B cell (primary cell): ENCODE measurements at places on chromosomes 1 and 21.

- H3K27me3 ChIP-seq = peaks cover 3% of the 10 kb centered on the region
- H3K27ac ChIP-seq = no peak overlapping the region
- no peak for DNase-seq
- no peak overlapping the region for H3K4me3 ChIP-seq
These were observed 10.7 kb upstream of the NUAK2 start for GRCh38 chr1:205332015-205332791.

DNA sequence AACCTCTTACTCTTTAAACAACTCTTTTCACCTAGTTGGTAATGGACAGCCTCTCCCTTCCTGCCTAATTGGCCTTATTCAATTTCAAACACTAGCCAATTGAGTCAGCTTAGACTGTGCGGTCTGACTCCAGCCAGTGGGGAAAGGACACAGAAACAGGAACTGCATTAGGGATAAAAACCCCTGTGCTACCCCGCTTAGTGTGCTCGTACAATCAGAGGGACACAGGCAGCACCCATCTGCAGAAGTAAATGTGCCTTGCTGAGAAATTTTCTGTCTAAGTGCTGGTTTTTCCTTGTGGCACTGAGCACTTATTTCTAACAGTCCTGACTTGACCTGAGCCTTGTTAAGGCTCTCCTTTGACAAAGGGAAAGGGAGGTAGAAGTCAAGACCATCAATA lies 6.0 kb upstream of the CD2 start:
- H3K36me3 ChIP-seq = no peaks in the 10 kb centered on the region
- no peak overlapping the region for H3K27ac ChIP-seq
- no peak for DNase-seq
- H3K27me3 ChIP-seq = no peaks in the 10 kb centered on the region

DNA sequence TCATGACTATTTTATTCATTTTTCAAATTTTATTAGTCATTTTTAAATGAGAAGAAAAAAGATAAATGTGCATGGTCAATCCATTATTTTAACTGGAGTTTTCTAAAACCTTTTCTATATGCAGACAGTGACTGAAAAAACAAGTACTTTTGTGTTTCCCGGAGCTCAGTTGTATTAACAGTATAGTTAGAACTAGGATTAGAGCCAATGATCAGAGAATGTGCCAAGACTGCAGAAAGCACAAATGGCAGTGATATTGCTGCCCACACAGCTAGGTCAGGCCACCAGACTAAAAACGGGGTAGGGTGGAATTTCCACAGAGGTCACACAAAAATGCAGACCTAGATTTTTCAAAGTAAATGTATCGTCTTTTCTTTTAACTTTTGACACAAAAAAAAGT lies 163.1 kb upstream of the GRIK3 start:
- H3K27ac ChIP-seq = no peak overlapping the region
- no peaks in the 10 kb centered on the region for H3K4me1 ChIP-seq
- H3K36me3 ChIP-seq = no peaks in the 10 kb centered on the region
- H3K27me3 ChIP-seq = peaks cover 5% of the 10 kb centered on the region

DNA sequence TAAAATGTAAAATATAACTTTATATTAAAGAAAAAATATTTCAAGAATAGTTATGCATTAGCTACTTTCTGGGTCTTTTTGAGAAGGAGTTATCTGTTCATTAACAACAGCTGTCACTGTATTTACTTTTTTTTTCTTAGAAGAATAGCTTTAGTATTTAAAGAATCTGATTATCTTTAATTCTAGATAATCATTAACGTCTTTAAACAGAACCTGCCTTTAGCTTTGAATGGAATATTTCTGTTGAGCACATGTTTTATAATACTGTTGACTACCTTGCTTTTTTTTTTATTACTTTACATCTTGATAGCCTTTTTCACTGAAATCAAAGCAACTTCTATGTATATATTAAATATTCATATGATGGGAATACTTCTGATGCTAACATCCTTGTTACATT lies 132.0 kb downstream of the CLEC20A start:
- DNase-seq = no peak
- no peaks in the 10 kb centered on the region for H3K27me3 ChIP-seq
- H3K27ac ChIP-seq = no peak overlapping the region
- no peaks in the 10 kb centered on the region for H3K4me1 ChIP-seq
- H3K4me3 ChIP-seq = no peak overlapping the region

- DNase-seq = no peak
- H3K4me3 ChIP-seq = no peak overlapping the region
These were observed 11.1 kb upstream of the PTPN7 start for GRCh38 chr1:202171292-202172014.

DNA sequence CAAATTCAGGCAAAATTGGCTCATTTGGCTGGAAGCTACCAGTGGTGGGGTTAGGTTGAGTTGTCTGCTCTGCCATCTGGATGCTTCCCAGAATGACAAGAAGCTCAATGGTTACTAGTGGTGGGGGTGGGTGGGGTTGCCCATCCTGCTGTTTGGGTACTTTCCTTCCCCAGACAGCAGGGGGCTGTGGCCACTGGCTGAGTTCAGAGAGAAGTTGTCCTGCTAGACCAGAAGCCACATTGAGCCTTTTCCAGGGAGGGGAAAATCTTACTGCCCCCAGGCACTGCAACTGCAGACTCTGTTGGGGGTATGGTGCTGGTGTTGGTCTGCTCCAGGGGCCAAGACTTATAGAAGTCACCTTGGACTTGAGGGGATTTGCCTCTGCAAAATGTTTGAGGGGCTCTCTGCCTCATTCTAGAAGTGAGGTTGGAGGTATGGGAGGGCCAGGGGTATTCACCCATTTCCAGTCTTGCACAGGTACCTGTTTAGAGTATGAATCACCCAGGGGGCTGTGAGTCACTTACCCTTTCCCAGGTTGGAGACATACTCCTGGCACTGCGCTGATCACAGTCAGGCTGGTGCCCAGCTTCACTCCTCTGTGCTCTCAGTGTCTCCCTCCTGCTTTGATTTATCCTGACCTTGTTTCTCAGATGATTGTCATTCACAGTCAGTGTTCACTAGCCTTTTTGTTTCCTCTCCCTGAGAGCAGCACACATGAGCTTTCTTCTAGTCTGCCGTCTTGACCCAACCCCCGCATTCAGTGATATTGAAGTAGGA lies 89.1 kb upstream of the NEGR1 start:
- H3K4me3 ChIP-seq = no peak overlapping the region
- no peaks in the 10 kb centered on the region for H3K27me3 ChIP-seq
- no peaks in the 10 kb centered on the region for H3K36me3 ChIP-seq
- no peak overlapping the region for H3K27ac ChIP-seq
